ENCODE measurements at places on chromosomes 2 and 18.
A peak's percentile ranks its signal among the peaks of the same experiment; 100 is the strongest.

DNA sequence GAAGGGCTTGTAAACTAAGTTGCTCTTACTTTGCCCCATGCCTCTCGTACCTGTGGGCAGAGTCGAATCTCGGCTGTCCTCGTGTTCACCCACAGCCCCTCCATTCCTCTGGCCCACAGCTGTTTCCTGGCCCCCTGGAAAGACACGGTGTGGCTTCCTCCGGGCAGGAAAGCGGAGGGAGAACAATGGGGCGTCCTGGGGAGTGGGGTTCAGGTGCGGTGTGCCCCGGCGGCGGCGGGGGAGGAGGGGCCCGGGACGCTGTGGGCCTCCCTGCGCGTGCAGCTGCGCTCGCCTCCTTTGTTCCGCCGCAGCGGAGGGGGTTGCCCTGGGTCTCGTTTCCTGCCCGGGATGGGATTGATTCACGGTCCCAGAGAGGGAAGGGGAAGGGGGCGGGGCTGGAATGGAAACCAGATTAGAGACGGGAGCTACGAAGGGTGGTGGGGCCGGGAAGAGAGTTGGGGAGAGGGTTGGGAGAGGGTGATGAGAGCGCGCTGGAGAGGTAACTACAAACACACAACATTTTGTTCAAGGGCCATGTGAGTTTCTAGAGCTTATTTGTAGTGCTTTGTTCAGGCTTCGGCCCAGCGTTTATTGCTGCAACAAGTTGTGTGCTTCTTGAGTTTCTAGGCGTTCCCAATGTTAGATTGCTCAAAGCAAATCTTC lies 796 bp downstream of the MYO1B start:
- no peak for DNase-seq

- DNase-seq: no peak
Measured at GRCh38 chr2:116979916-116980764, 834.4 kb upstream of the DDX18 start.

GRCh38 chr18:39959839-39960238 lies 1995.2 kb upstream of the PIK3C3 start:
- DNase-seq: no peak

DNA sequence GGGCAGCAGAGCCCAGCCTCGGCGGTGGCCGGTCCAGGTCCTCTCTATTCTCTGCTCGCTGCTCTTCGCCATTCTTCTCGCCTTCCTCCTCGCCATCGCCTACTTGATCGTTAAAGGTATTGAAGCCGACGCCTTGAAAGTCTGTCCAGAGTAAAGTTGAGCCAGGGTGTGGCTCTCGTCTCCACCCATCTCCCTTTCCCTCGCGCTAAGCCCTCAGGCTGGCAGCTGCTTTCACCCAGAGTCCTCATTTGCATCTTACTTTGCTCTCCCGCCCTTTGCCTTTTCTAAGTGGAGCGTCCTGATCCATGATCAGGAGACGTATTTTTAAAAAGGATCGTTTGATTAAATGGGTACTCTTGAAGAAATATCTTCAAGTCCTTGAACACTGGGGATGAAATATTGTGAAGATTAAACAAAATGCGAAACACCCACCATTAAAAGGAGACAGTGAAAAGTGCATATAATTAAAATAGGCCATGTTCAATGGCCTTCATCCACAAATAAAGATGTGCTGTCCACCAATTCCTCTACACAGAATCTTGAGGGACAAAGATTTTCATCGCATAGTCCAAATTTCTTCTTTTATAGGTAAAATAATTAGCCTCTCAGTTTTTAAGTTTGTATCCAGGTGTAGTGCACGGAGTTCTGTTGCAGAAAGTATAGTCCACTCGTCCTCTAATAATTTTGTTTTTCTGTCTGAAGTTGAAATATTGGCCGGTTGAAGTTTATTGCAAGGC lies 657 bp downstream of the ARL6IP6 start:
- peak; percentile 60 for DNase-seq

- DNase-seq: no peak
Measured at GRCh38 chr2:150062416-150062815, 425.1 kb downstream of the RND3 start.

- DNase-seq: no peak
Measured at GRCh38 chr2:42770288-42771131, 6.6 kb upstream of the OXER1 start.

GRCh38 chr2:184566716-184567115 lies 31.6 kb upstream of the ZNF804A start:
- DNase-seq: no peak

- DNase-seq: no peak
Measured at GRCh38 chr18:48917579-48918517, 32.9 kb downstream of the SMAD7 start.

GRCh38 chr18:11024928-11025669 lies 124.3 kb downstream of the PIEZO2 start:
- no peak for DNase-seq

DNA sequence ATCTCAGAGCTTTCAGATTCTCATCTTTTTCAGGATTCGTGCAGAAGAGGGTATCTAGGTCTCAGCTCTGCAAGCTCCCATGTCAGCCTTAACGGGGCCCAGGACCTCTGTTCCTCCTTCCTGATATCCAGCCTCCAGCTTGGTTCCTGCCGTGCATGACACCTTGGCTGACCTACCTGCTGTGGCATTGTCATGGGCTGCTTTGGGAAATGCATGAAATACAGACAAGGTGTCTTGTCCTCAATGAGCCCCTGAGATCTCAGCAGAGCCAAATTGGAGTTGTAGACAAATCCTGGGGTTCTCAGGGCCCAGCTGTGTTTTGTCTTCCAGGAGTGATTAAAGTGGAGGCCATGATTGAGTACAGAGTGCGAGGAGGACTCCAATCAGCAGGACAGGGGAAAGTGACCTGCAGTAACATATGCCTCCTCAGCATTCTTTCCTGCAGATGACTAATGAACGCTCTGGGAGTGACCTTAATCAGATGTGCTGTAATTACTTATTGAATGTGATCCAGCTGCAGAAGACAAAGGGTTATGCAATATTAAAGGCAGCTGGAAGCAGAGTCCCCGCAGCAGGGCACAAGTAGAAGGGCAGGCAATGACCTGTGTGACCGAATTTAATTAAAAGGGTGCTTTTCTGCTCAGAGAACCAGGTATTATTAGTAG lies 141.1 kb downstream of the CCBE1 start:
- DNase-seq: no peak

GRCh38 chr2:195672674-195673073 lies 15.6 kb downstream of the SLC39A10 start:
- DNase-seq: no peak

DNA sequence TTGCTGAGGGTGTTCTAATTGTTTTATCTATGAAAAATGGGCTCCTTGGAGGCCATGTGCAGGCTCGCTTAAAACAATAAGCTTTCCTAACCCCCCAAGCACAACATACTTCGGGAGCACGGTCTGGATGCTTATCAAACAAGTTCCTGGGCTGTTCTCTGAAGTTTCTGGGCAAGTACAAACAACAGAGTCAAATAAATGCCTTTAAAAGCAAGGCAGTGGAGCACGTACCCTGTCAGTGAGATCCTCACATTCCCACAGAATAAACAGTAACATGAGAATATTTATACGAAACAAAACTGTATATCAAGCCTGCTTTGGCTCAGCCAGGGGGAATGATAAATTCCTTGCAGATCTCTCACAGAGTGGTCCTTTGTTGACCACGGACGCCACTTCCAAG lies 44.8 kb downstream of the FTCDNL1 start:
- DNase-seq: no peak

DNA sequence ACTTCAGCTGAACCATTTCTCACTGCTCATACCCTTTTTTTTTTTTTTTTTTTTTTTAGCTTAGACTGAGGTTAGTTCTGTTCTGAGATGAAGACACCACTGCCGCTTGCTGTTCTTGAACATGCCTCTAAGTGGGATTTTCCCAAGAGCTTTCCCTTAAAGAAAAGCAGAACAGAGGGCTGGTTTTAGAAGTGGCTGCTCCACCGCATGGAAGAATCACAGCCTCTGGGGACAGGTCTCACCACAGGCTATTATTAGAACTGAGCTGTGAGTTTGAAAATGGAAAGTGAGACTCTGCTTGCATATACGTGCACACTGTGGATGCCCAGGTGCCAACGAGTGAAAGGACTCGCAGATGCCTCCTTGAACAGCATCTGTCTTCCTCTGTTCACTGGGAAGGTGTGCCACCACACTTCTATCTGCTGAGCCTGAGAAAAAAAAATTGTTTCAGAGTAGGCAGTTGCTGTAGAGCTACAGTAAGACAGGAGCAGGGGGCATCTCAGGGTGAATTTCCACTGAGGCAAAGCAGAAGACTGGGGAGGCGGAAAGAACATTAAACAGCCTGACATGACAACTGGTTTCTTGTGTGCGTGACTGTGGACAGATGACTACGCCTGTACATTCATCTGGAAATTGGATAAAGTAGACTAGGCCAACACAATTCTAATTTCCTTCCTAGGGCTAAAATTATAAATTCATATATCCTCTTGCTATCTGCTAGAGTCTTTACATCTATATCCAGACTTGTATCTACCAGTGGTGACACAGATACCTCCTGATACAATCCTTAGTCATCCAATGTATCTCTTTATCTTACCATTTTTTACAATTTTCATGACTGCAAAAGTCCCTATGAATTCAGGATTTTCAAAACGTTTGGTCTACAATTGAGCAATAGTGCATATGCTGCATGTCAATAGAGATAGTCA lies 1045.7 kb upstream of the CELF4 start:
- no peak for DNase-seq

DNA sequence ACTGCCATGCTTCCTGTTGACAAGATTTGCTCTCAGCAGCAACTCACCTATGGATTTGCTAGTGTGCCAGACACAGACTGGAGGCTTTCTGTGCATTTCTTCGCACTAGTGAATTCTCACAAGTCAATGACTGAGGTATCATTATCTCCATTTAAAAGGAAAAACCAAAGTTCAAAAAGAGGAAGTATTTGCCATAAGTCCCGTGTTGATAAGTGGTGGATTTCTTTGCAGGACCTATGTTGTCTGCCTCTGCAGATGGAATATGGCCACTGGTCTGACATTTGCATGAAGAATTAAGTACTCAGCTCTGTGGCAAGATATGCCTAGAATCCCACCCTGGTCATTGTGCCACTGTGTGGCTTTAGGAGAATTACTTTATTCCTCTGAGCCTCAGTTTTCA lies 299.6 kb downstream of the PAX3 start:
- no peak for DNase-seq

- DNase-seq: no peak
Measured at GRCh38 chr2:199693861-199694260, 157.1 kb downstream of the FTCDNL1 start.

DNA sequence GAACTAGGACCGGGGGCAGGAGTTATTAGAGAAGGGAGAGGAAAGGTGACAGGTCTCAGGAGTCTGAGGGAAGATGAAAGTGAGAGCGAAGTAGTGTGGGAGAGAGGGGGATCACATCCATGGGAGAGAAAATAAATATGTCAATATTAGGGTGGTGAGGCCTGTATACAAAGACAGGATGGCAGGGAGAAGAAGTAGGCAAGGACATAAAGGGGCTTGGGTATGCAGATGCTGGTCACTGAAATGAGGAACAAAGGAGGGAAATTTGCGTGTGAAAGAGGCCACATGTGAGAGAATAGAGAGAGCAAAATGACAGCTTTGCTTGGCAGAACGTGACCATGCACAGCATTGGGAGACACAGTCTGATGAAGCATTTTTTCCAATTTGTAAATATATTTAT lies 13.6 kb downstream of the METAP1D start:
- no peak for DNase-seq

- DNase-seq: no peak
Measured at GRCh38 chr18:6488956-6489355, 74.2 kb upstream of the L3MBTL4 start.

DNA sequence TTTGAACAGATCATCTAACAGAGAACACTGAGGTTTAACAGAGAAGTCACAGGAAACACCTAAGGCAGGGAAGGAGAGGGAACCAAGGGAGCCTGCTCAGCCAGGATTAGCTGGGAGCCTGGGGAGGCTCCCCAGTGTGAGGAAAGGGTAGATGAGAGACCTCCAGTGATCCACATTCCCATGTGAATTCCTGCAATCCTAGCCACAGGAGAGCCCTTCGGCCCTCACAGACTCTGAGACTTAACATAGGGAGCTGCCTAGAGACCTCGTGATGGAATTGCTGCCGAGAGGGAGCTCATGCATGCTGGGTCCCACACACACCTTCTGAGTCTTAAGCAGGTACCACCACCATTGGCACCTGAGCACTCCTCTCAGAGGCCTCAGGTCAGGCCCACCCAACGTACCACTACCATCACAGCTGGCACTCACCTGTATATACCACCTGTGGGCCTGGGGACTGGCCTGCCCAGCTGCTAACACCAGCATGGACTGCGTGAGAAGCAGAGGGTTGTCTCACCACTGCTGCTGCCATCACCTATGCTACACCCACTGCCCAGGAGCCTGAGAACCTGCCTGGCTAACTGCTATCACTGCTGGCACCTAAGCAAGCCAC lies 225.9 kb upstream of the RASGRP3 start:
- DNase-seq: no peak

DNA sequence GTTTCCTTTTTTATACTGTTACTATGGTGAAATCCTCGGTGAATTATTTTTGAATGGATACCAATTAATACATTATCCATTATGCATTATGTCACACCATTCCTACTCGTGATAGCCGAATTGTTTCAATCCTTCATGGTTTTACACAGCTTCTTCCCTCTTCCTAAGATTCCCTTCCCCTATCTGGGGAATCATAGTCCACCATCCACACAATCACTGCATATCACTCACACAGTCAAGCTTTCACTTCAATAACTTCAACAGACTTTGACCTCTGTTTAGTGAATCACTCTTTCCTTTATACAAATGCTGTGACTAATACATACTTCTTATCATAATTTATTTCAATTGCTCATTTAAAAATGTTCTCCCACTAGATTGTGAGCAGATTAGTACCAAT lies 1108.1 kb upstream of the LRRTM1 start:
- DNase-seq: no peak

DNA sequence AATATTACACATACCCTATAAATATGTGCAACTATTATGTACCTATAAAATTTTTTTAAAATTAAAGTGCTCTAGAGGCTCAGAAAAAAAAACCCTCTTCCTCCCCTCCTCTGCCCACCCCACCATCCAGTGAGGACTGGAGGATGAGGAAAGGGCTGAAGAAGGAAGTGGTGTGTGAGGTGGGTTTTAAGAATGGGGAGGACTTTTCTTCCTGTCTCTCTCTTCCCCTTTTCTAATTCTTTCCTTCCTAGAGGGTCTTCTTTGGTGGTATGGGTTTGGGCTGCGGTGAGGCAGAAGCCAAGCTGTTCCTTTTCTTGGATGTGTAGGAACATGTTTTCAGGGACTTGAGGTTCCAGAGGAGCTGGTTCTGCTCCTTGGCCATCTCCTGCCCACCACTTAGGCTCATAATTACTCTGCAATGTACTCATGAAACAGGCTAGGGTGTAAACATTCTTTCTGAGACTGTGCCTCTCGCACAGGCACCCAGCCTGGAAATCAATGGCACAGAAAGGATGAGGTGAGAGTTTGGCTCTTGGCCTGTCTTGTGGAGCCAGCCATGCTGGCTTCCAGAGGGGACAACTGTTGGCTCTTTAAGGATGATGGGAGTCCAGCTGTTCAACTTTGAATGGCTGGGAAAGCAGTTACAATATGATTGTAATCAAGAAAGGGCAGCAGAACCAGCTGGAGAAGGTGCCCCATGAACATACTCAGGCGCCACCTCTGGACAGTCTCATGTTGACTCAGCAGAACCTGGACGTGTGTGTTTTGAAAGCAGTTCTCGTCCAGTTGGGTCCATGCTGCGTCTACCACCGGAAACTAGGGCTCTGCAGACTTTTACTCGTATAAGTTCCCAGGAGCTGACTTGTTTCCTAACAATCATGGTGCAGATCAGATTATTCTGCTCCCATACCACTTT lies 38.3 kb downstream of the IL1RL2 start:
- no peak for DNase-seq

- no peak for DNase-seq
Measured at GRCh38 chr2:120761911-120762310, 26.2 kb downstream of the GLI2 start.

- no peak for DNase-seq
Measured at GRCh38 chr2:56132138-56132537, 51.7 kb upstream of the CCDC85A start.
